KBM-7 (cell line): ENCODE measurements at places on chromosomes 4 and X.

- no peak for DNase-seq
Observed at GRCh38 chrX:130704053-130705038, 198.7 kb downstream of the ENOX2 start.

DNA sequence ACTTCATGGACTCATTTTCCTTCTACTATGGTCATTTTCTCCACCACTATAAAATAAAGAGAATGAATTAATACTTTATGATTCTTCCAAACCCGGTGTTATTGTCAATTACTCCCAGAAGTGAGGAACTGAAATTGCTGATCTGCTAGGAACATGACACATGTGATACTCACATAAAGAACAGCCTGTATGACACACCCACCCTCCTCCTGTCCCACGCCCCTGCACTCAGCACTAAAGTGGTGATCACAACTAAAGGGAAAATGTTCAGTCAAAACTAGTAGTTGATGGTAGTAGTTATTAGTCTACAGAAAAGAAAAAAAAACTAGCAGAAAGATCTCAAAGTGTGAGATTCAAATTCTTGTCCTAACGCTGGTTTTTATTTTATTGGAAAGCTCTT lies 1508.3 kb downstream of the RAPGEF2 start:
- no peak for DNase-seq

DNA sequence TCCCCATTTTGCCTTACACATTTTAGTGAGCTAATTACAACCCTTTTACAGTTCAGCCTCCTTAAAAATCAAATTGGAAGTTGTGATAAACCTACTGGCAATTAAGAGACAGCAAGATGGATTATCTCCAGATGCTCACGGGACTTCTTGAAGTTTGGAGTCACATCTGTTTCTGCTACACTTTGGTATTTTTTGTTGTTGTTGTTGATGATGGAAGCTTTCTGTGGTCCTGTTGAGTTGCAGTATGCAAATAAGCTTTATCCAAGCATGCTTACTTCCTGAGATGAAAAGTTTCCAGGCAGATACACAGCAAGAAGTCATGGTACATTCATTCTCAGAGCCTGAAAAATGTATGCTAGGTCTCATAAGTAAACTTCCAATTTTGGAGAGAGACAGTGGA lies 670.0 kb upstream of the AMOT start:
- no peak for DNase-seq

- no peak for DNase-seq
Observed at GRCh38 chrX:13190051-13190450, 129.8 kb downstream of the ATXN3L start.

GRCh38 chrX:46634577-46634976 lies 61.0 kb downstream of the CHST7 start:
- DNase-seq: no peak

DNA sequence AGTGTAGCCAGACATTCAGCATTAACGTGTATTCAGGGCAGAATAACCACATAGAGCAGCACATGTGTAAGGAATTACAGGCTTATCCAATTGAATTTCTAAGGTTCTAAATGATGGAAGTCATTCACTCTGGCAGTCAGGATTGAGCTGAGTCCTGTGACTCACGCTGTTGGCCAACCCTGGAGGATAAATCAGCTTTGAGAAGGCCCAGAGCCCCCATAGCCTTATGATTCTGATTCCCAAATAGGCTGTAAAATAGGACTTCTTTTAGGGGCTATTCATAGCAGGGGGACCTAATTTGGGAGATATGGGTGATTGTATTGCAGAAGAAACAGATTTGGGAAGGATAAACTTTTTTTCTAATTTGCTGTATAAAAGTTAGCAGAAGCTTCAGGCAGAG lies 8.1 kb upstream of the HPF1 start:
- no peak for DNase-seq

DNA sequence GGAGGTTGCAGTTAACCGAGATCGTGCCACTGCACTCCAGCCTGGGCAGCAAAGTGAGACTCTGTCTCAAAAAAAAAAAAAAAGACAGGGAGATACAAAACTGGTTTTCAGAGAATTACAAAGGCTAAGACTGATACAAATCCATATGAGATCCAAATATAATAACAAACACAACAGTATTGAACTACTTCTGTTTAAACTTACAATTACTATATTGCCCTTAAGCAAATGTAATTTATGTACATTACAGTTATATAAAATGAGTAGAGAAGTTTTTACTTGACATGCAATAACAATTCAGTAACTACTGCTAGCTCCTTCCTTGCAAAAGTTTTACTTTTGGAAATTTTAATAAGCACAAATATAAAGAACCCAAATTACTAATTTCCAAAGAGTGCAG lies 52.6 kb upstream of the PABPC1L2A start:
- no peak for DNase-seq

GRCh38 chr4:154164931-154165839 lies 326.4 kb downstream of the DCHS2 start:
- DNase-seq: no peak
